ENCODE measurements at places on chromosomes 11 and 22.
A peak's percentile ranks its signal among the peaks of the same experiment; 100 is the strongest.

GRCh38 chr11:353179-353873, 16.0 kb upstream of the B4GALNT4 start:
- DNase-seq = peak; percentile 83

DNA sequence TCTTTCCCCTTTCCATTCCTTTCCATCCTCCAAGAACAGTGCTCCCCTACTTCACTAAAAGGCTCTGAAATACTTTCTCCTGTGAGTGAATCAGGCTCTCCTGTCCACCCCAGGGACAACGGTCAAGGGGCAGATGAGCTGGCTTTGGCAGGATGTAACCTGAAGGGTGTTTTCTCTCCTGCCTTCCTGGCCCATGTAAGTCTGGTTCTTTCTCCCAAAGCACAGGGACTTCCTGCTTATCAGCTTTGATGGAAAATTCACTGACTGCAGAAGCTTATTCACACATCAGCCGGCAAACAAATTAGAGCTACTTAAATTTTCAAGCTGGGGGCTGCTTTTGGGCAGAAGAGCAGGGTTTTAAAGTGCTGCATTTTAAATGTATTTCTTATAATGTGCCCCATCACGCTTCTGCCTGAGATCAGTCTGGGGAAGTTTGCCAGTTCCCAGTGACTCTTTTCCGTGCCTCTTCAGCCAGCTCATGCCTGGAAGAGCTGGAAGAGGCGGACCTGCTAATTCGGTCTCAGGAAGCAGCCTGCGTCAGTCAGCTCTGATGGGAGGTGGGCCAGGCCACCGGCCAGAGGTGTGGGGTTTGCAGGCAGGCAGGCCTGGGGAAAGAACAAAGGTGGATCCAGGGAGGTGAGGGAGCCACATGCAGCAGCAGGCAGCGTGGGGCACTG, 140.4 kb upstream of the TBCEL start:
- peak; percentile 34 for DNase-seq

GRCh38 chr11:66285250-66285947, 3.5 kb downstream of the YIF1A start:
- no peak for DNase-seq

DNA sequence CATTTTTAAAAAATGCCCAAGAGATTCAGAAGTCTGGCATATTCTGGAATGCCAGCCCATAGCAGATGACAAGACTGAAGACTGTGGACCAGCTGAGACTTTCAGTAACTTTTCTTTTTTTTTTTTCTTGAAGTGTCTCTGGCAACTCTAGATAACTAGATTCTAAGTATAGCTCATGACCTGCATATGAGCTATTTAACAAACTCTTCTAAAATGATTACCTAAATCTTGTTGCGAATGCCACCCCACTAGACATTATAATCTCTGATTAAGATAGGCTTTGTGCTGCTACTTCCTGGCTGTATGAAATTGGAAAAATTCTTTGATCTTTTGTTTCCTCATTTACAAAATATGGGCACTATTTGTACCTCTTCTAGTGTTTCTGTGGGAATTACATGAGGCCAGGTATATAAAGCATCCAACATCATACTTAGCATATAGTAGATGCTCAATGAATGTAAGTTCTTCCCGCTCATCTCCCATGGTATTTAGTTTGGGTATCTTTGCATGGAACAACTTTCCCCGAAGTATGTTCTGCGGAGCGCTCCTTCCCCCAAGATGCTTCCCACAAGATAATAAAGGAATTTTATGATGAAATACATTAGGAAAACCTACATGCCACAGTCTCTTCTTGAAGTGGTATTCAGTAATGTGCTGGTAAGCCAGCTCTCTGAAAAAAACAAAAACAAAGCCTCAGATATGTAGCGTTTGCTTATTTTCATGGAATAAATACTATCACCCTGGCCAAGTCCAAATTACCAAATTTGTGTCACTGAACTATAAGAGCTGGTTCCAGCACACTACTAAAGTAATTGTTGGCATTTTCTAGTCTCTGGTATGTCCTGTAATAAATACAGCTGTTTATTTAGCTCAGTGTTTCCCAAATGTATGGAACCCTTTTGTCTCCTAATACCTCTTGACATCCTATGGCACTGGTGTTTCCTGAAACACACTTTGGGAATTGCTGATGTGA, 86.8 kb upstream of the TIMP3 start:
- no peak for DNase-seq

Data from M059J (cell line).